ENCODE measurements at places on chromosomes 2 and 18.

DNA sequence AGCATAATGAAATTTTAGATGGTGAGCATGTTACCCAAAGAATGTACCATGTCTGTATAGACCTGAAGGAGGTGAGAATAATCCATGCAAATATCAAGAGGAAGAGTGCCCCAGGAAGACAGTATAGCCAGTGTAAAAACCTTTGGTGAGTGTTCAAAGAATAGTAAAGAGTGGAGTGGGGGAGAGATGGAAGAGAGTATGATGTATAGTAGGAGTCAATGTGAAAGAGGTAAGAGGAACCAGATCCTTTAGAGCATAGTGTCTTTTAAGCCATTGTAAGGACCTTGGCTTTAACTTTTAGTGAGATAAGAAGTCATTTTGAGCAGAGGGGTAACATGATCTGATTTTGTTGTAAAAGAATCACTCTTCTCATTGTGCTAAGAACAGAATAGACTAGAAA, 1052.3 kb upstream of the ZEB2 start:
- no peak overlapping the region for H3K4me3 ChIP-seq
- H3K4me1 ChIP-seq = no peaks in the 10 kb centered on the region
- no peak overlapping the region for H3K27ac ChIP-seq

- H3K36me3 ChIP-seq = peaks cover 7% of the 10 kb centered on the region
- DNase-seq = no peak
- H3K4me3 ChIP-seq = no peak overlapping the region
- H3K27ac ChIP-seq = peak overlapping the region; percentile 41
Measured at GRCh38 chr2:8053216-8053615, 628.6 kb upstream of the ID2 start.

DNA sequence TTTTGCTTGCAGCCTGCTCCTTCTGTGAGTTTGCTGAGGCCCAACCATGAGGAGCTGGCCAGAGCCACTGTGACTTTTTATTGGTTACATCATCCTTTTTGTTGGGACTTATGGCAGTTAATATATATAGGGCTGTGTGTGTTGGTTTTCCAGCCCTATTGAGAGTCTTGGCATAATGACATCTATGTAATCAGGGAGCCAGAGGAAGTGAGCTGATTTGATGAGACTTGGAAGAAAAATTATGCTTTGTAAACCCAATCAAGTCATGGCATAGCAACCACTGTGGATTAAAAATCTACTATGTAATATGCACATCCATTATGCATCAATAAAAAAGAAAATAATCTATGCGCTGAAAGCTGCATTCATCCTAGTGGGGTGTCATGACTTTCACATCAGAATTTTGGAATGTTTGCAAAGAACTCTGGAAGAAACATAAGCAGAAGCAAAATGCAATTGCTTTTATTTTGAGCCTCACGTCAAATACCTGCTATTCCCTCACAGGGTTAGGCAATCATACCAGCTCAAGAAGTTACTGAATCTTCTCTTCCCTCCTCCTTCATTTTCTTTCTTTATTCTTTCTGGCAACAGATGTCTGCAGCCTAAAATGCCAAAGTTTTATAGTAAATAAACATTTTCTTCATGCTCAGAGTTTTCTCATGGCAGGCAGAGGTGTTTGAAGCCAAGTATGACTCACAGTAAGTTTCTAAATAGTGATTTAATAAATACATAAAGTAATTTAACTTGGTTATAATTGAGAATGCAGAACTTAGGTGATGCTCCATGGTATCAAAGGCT, 308.5 kb downstream of the KCNS3 start:
- no peaks in the 10 kb centered on the region for H3K4me1 ChIP-seq
- no peak for DNase-seq
- H3K27me3 ChIP-seq = peaks cover 47% of the 10 kb centered on the region
- no peaks in the 10 kb centered on the region for H3K36me3 ChIP-seq
- no peak overlapping the region for H3K27ac ChIP-seq

GRCh38 chr2:130786076-130786475, 30.7 kb downstream of the AMER3 start:
- no peak overlapping the region for H3K27ac ChIP-seq
- peaks cover 6% of the 10 kb centered on the region for H3K27me3 ChIP-seq
- H3K36me3 ChIP-seq = no peaks in the 10 kb centered on the region
- DNase-seq = no peak
- H3K4me3 ChIP-seq = no peak overlapping the region

GRCh38 chr2:8684540-8684877, 2.7 kb downstream of the ID2 start:
- H3K27ac ChIP-seq = no peak overlapping the region
- no peaks in the 10 kb centered on the region for H3K36me3 ChIP-seq
- peaks cover 32% of the 10 kb centered on the region for H3K4me1 ChIP-seq

Data from naive B cell (primary cell).